Fibroblast of pulmonary artery (primary cell): ENCODE measurements at places on chromosomes 16 and 17.
A peak's percentile ranks its signal among the peaks of the same experiment; 100 is the strongest.

GRCh38 chr16:82088483-82088882 lies 53.4 kb downstream of the HSD17B2 start:
- no peak for DNase-seq

GRCh38 chr17:81306491-81306890 lies 11.4 kb upstream of the SLC38A10 start:
- DNase-seq, result no peak

- no peak for DNase-seq
Measured at GRCh38 chr17:47914306-47914948, 18.4 kb downstream of the SP2 start.

GRCh38 chr17:44776628-44777393 lies 18.0 kb downstream of the ADAM11 start:
- DNase-seq, result no peak

- no peak for DNase-seq
Measured at GRCh38 chr17:79100405-79100804, 25.8 kb downstream of the ENGASE start.

DNA sequence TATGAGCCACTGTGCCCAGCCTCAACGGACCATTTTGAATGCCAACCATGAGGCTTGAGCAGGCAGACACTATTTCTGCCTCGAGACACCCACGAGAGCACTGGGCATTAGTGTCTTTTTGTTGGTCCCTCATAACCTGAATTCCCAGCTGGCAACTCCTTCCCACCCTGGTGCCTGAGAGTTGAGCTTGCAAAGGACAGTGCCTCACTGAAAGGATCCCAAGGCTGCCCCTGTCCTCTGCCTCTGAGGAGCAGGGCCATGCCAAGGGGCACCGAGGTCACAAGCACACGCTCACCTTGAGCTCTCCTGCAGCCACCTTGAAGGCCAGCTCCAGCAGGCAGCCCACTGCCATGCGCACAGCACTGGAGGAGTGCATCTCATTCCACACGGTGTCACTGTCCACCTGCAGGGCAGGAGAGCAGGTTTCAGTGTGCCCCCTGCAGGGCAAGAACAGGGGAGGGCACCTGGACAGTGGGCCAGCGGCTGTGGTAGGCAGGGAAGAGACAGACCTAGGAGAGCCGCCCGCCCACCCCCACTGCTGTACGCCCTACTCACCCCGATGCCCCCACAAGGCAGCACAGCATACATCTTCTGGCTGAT lies 12.8 kb downstream of the G6PC3 start:
- DNase-seq, result no peak

- no peak for DNase-seq
Measured at GRCh38 chr17:29720551-29720950, 97.8 kb upstream of the CORO6 start.

GRCh38 chr17:38343608-38344419 lies at the start of gene GPR179:
Gene GPR179 (minus strand): TSS chr17:38343956. CDS start chr17:38343789, 167 bp downstream.
- no peak for DNase-seq

DNA sequence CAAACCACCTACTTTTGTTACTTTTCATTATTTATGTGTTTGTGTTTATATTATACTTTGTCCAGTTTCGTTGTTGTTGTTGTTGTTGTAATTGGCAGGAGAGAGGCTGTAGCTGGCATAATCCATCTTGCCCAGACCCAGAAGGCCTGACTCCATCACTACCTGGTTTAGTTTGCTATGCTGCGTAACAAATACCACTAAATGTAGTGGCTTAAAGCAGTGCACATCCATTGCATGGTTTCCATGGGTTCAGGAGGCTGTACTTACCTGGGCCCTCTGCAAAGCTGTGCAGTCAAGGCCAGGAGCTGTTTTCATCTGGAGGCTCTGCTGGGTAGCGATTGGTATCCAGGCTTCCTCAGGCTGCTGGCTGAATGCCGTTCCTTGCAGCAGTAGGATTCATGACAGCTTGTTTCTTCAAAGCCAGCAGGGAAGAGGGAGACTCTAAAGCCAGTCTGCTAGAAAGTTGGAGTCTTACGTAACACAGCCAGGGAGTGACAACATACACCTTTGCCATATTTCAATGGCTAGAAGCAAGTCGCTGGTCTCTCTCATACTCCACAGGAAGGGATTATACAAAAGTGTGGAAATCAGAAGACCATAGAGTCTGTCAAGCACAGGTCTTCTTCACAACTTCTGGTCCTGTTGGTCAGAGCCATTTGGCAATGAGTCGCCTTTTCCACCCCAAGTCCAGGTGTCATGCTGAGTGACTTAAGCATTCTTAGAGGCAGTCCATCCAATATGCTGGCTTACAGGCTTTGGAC lies 41.1 kb downstream of the TNRC6C start:
- peak; percentile 55 for DNase-seq

GRCh38 chr17:81859906-81860755 lies at the start of gene P4HB:
Gene P4HB (minus strand): TSS chr17:81860535. CDS start chr17:81860471, 64 bp downstream.
- no peak for DNase-seq

GRCh38 chr17:80082403-80083135 lies 18.8 kb upstream of the GAA start:
- DNase-seq, result peak; percentile 84

DNA sequence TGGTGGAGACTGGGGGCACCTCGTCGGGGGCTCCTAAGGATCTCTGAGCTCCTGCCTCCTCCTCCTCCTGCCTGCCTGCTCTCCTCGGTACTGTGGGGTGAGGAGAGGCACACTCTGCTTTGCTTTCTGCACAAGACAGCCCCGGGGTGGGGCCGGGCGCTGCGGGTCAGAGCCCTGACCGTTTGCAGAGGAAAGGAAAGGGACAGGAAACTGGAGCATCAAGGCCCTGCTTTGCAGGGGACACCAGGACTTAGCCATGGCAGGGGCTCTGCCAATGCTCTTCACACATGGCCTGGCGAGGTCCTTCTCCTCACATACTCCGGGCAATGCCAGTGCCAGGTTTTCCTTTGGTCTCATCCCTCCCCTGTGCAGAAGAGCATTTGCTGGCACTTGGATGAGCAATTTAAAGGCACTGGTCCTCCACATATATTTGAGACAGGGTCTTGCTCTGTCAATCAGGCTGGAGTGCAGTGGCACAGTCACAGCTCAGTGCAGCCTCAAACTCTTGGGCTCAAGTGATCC lies 23.8 kb upstream of the DOC2B start:
- no peak for DNase-seq

DNA sequence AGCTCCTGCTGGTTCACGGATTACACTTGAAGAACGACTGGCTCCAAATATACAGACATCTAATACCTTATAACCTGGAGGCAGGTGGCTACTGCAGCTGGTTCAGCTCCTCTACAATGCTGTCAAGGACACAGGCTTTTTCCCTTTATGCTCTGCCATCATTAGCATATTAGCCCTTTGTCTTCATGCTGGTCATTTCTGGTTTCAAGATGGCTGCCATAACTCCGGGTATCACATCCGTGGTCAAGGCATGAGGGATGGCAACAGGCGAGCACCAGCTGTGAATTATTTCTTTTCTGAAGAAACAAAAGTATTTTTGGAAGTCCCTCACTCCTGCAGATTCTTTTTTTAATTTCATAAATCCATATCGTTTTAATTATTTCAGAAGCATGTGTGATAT lies 124.3 kb upstream of the MED13 start:
- no peak for DNase-seq

GRCh38 chr16:31094088-31094423 lies 541 bp downstream of the VKORC1 start:
- no peak for DNase-seq

DNA sequence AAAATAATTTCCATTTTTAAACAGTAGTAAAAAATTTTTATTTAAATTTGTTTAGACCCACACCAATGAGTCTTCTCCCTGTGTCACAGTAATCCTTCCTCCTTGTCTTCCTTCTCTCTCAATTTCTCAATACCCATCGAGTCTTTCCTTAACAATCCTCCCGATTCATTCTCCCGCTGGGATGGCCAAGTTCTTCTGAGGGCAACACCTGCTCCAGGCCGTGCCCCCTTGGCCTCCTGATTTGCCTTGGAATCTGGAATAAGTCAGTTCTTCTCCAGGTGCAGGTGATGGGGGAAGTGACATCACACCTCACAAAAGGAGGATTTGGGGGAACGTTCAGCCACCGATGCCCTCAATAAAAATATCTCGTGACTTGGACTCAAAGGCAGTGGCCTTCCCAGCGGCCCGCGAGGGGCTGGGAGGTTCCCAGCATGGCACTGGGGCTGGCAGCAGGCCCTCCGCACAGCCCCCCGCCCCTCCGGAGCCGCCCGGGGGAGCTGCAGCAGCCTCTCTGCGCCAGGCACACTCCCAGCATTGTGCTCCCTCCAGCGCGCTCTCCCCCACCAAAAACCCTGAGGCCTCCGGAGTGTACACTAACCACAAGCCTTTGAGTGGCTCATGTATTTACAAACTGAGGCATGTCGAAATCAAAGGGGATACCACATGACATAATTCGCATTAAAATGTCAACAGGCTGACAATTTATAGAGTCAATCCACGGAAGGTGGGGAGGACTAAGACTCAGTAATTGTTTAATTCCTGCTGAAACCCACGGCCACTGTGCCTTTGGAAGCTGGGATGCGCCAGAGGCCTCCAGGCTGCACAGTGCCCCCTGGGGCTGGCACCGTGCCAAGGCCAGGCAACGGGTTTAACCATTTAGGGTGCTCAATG lies 120.5 kb downstream of the ZFHX3 start:
- peak; percentile 58 for DNase-seq

GRCh38 chr16:31108035-31108793 lies at the start of gene BCKDK:
Gene BCKDK (plus strand): TSS chr16:31108386. CDS start chr16:31109224, 838 bp downstream.
- peak; percentile 67 for DNase-seq

- DNase-seq, result no peak
Measured at GRCh38 chr17:40361925-40362695, 2.4 kb downstream of the GJD3 start.

- DNase-seq, result peak; percentile 90
Measured at GRCh38 chr16:64983963-64984362, 137.9 kb downstream of the CDH11 start.

GRCh38 chr17:79650861-79651260 lies 40.0 kb upstream of the RBFOX3 start:
- no peak for DNase-seq

GRCh38 chr17:9173386-9173983 lies 152.2 kb downstream of the NTN1 start:
- DNase-seq, result no peak

DNA sequence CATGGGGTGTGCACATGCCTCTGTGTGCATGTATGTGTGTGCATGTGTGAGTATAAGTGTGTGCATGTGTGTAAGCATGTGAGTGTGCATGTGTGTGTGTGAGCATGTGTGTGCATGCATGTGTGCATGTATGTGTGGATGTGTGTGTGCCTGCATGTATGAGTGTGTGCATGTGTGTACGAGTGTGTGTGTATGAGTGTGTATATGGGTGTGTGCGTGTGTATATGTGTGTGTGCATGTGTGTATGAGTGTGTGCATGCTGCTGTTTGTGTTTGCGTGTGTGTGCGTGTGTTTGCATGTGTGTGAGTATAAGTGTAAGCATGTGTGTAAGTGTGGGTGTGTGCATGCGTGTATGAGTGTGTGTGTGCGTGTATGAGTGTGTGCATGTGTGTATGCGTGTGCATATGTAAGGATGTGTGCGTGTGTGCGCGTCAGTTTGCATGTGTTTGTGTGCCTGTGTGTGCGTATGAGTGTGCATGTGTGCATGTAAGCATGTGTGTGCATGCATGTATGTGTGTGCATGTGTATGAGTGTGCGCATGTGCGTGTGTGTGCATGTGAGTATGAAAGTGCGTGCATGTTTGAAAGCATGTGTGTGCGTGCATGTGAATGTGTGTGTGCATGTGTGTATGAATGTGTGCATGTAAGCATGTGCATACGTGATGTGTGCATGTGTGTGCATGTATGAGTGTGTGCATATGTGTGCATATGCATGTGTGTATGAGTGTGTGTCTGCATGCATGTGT lies 8.6 kb downstream of the TPSD1 start:
- no peak for DNase-seq

DNA sequence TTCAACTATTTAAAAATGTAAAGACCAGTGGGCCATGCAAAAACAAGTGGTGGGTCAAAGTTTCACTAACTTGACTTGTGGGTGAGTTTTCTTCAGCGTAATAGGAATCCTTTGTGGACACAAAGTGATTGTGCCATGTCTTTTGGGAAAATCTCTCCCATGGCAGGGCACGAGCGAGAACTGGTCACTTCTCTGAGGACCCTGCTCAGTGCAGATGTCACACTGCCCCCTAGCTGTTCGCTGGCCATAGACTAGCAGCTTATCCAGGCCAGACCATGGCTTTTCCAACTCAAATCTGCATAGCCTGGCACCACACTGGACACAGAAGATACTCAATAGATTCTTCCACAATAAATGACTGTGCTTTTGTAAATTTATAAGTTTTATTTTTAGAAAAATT lies 306.0 kb upstream of the CCL2 start:
- no peak for DNase-seq

DNA sequence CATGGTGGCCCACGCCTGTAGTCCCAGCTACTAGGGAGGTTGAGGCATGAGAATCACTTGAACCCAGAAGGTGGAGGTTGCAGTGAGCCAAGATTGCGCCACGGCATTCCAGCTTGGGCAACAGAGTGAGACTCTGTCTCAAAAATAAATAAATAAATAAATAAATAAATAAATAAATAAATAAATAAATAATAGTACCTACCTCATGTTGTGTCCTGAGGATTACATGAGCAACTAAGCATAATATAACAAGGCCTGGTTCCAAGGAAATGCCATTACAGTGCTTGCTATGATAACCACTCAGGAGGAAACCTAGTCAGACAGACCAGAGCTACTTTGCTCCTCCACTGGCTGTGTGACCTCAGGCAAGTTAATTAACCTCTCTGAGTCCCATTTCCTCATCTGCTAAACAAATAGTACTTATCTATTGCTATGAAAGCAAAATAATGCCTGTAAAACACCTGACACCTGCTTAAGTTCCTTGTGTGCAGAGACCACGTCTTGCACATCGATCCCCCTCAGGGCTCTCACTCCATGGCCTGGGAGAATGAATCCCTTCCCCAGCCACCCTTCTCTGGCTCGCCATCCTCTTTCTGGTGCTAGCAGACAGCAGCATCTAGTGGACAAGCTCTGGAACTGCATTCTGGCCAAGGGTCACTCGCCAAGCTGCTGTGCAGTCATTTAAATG lies 7.5 kb downstream of the EPOP start:
- peak; percentile 81 for DNase-seq

GRCh38 chr16:84115919-84116719 lies 623 bp downstream of the MBTPS1 start:
- peak; percentile 49 for DNase-seq

DNA sequence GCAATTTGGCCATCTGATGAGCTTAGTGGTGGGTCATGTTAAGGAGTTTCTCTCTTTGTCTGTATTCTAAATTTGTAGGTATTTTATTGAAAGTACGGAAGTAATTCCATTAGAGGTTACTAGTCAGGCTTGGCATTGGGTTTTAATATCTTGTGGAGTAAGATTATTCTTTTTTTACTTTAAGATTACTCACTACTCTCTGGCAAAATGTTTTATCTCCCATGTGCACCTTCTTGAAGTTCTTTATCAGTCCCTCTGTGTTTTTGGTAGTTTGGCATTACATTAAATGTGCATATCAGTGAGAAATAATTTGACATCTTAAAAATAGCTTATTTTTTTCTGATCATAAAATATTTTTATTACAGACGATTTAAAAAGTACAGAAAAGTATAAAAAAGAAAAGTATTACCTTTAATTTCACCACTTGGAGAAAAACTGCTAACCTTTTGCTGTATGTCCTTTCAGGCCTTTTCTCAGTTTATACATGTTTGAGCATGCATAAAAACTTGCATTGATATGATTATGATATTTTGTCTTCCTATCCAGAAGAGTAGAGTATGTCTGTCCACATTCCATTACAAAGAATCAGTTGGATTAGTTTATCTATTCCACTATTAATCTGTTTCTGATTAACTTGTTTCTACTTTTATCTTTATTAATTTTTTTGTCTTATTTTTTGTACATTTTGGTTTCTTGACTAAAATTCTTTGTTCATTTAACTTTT lies 198.3 kb downstream of the SPECC1 start:
- no peak for DNase-seq
